ENCODE measurements at places on chromosomes 7 and 10. TPM values are rescaled to one million over a fixed set of nuclear protein-coding genes. Genes with fewer than 3 reads are reported as not detected.
A peak's percentile ranks its signal among the peaks of the same experiment; 100 is the strongest.

GRCh38 chr10:37489658-37490003 is 364.2 kb downstream of the ANKRD30A start:
- DNase-seq = no peak

DNA sequence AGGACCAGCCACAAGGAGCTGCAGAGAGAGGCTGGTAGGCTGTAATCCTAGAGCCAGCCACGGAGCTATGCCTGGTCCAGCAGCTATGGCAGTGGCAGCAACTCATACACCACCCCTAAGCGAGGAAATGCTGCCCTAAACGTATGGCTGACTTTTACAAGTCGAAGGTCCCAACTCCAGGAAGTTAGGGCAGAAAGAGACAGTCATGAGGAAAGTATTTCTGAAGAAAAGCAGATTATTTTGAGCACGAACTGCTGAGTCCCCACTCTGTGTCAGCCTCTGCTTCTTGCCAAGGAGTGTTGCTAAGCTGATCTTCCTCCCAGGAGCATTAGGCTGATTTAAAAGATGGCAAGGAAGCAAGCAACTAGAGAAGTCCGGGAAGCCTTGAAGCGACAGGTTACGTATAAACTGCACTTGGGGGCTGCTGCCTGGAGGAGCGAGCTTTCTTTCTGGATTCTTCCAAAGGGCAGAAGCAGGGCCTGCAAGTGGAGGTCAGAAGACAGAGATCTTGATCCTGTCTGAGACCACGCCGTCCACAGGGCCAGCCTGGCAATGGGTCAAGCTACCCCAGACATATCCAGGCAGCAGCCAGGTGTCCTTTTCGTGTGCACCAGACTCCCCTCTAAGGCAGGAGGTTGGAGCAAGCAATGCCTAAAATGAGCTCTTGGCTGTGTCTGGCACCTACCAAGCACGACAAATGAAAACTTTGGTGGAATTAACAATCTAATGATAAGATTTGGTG is 39.4 kb downstream of the PLXNA4 start:
- DNase-seq = no peak

DNA sequence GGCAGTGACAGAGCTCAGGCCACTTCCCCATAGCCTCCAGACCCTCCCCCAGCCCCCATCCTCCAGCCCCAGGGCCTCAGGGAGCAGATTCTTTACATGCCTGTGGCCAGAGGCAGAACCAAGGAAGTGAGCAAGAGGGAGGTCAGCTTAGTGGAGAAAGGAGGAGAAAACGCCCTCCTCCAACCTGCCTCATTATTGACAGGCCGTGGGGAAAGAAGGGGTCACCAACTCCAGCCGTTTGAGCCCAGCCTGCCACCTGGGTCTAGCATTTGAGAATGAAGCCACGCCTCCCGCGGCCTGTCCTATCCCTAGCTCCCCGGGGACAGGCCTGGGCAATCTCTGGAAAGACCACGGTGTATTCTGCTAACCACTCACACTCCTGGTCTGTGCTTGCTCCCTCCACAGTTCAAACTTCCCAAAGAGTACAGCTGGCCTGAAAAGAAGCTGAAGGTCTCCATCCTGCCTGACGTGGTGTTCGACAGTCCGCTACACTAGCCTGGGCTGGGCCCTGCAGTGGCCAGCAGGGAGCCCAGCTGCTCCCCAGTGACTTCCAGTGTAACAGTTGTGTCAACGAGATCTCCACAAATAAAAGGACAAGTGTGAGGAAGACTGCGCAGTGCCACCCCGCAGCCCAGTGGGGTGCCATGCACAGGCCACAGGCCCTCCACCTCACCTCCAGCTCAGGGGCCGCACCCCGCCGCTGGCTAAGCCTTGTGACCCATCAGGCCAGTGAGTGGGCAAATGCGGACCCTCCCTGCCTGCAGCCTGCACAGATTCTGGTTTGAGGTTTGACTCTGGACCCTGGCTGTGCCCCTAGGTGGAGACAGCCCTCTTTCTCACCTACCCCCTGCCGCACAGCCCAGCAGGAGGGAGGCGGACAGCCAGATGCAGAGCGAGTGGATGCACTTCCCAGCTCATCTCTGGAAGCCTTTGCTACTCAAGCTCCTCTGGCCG is 14.3 kb upstream of the TRIM8 start:
- peak; percentile 60 for DNase-seq

- no peak for DNase-seq
Measured at GRCh38 chr10:97134983-97135382, 50.8 kb downstream of the SLIT1 start.

DNA sequence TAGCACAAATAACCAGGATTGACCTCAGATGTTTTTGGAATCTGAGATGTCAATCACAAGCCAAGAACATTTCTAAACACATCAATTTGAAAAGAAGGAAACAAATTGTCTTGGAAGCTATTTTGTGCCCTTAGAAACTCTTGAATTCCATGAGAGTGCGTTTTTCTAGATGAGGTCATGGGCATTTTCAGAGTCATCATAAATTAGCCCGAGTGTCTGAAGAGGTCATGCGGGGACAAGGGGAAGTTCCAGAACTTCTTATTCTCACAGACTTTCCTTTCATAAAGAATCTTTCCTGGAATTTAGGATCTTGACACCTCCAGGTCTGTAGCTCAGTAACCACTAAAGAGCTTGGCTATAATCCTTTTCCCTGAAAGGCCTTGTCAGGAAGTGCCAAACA is 28.2 kb downstream of the IL2RA start:
- no peak for DNase-seq

GRCh38 chr7:11006291-11006690 is 32.6 kb downstream of the PHF14 start:
- DNase-seq = no peak

DNA sequence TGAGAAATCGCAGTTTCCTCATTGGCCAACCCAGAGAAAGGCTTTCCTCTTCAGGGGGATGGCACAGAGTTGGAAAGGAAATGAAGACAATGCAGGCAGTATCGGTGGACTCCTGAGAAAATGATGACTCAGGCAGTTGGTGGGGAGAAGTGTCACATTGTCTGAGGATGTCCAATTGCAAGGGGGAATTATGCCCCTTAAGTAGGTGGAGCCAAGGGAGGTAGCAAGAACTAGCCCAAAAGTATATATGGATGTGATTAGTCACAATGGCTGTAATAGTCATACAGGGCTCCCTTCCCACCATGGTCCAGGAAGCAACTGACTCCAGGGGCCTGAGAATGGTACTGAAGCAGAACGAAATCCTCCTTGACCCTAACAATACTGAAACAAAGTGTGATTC is 58.3 kb upstream of the EGFR start:
- DNase-seq = no peak

GRCh38 chr7:32658034-32658433 is 162.7 kb downstream of the AVL9 start:
- DNase-seq = no peak

DNA sequence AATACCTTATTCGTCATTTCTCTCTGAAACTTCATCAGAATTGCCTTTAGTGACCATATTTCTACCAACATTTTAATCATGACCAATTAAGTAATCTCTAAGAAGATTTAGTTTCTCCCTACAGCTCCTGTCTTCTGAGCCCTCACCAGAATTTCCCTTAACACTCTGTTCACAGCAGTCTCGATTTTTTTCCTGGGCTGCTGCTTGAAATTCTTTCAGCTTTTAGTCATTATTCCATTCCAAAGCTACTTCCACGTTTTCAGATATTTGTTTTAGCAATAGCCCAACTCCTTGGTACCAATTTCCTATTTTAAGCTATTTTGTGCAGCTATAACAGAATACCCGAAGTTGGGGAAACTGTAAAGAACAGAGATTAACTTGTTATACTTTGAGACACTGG is 192.4 kb upstream of the DKK1 start:
- DNase-seq = no peak

DNA sequence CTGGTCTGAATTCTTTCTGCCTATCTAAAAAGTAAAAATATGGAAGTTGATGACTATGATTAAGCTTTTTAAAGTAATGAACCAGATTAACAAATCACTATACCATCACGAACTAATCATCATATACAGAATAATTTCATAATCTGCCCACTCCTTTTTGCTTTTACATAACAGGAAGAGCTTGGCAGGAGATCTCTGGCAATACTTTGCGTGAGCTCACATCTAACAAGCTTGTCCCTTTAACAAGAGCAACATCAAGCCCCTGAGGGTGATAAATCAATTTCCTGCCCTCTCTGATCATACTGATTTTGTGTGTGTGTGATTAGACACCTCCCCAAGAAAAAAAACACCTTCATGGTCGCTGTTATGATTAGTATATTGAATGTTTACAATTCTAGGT is 143.5 kb upstream of the ASAH2 start:
- no peak for DNase-seq

- DNase-seq = no peak
Measured at GRCh38 chr10:124676416-124677062, 67.6 kb downstream of the FAM53B start.

DNA sequence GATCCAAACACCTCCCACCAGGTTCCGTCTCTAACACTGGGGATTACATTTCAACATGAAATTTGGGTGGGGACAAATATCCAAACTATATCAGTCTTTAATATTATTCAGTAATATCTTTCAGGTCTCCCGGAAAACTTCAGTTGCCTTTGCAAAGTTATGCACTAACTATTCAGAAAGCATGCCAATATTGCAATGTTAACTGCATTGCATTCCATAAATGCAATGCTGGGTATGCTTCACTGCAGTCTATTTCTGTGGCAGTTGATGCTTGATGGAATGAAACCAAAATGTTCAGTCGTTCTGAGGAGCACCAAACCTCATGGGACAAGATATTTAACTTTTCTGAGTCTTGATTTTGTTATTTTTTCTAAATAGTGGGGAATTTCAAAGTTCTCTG is 147.5 kb downstream of the SLC16A9 start:
- DNase-seq = no peak

- DNase-seq = no peak
Measured at GRCh38 chr7:142485617-142486226, 227.9 kb upstream of the PRSS58 start.

- no peak for DNase-seq
Measured at GRCh38 chr10:43760514-43760913, 111.8 kb upstream of the ZNF32 start.

- DNase-seq = no peak
Measured at GRCh38 chr10:586716-587115, 102.8 kb downstream of the DIP2C start.

- DNase-seq = no peak
Measured at GRCh38 chr10:13827076-13827797, 240.5 kb downstream of the PRPF18 start.

DNA sequence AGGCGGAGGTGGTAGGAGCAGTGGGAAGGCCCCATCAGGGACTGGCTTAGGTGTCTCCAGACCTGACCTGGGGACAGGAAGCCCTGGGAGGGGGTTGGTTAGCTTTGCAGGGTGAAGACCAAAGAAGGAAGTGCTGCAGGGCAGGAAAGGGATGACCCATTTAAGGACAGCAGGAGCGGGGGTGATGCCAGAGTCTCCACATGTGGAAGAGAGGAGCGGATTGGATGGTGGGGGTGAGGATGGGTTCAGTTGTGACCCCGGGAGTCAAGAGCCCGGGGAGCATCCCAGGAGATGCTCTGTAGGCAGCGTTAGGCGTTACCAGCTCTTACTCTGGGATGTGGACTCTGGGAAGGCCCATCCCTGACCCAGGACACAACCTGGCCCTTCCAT is 3.1 kb upstream of the LDB3 start:
- DNase-seq = no peak

GRCh38 chr7:112152186-112152585 is 54.0 kb downstream of the DOCK4 start:
- no peak for DNase-seq

GRCh38 chr10:47025540-47026300 is 114.5 kb downstream of the PTPN20 start:
- DNase-seq = no peak

GRCh38 chr7:2030475-2031450 is 202.0 kb downstream of the MAD1L1 start:
- no peak for DNase-seq

Gene KCNMA1
- total RNA-seq = 0.02 TPM

Gene ADCY1
- total RNA-seq = 0.80 TPM

Gene RNF32
- not detected for total RNA-seq

Gene SAMD9
- 1.5 TPM for total RNA-seq

Gene GIMAP1
- total RNA-seq = not detected

Gene EPHB6
- total RNA-seq = not detected

Gene ADRB1
- 0.07 TPM for total RNA-seq

Gene ASZ1
- not detected for total RNA-seq

All from HepG2 (cell line).